Activated T-helper 1 cell treated with anti-CD3 and anti-CD28 coated beads, Interleukin-2, amount 50 U/mL, for 16 hours (primary cell): ENCODE measurements at places on chromosomes 1 and 21.

DNA sequence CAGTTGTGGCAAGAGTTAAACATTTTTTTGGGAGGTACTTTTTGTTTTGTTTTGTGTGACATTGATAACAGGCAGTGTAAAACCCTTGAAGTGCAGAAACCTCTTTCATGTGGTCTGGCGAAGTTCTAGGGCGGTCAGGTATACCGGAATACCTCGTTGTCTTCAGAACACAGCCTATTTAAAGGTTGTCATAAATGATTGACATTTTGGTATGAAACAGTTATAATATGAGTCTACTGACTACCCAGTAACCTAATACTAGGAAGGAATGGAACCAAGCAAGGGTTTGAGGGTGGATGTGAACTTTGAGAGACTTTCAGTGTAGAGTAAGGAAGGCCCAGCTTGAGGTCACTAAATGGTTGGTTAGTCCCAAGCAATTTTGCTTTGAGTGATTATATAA lies 40.5 kb downstream of the PATJ start:
- peak; percentile 24 for DNase-seq

DNA sequence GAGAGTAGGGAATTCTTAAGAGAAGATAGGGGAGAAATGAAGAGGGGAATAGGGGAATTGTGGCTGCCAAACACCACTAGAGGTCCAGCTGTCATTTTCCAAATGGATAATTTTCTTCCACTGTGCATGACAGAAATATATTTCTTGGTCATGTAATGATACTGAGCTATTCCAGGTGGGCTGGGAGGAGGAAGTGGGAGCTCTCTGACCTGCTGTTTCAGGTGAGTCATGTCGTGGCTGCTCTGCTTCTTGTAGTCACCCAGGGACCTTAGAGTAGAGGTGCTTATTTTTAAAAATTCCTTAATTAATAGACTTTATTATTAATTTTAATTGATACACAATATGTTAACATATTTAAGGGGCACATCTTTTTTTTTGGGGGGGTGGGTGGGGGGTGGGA lies 11.9 kb downstream of the PDE4B start:
- no peak for DNase-seq

- DNase-seq, result no peak
Observed at GRCh38 chr1:235018161-235018560, 110.5 kb downstream of the TOMM20 start.

DNA sequence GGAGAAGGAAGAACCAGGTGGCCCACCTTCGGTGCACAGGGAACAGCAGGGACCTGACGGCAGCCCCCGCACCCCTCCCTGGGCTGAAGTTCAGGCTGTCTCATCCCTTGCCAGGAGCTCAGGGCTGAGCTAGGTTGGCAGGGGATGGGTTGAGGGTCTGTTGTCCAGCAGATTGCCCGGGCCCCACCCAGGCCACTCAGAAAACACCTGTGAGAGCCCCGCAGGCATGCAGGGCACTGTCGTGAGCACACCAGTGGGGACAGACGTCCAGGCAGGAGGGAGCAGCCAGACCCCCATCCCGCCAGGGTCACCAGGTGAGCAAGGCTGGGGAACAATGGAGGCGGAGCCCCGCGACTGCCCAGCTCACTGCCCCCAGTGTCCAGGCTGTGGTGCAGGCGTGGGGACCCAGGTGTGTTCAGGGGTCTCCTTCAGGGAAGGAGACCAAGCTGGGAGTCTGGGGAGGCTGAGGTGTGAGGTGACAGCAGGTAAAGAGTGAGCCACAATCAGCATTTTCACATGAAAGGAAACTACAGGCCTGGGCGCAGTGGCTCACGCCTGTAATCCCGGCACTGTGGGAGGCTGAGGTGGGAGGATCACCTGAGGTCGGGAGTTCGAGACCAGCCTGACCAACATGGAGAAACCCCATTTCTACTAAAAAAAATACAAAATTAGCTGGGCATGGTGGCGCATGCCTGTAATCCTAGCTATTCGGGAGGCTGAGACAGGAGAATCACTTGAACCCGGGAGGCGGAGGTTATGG lies 9.4 kb upstream of the SAMD11 start:
- DNase-seq, result no peak

DNA sequence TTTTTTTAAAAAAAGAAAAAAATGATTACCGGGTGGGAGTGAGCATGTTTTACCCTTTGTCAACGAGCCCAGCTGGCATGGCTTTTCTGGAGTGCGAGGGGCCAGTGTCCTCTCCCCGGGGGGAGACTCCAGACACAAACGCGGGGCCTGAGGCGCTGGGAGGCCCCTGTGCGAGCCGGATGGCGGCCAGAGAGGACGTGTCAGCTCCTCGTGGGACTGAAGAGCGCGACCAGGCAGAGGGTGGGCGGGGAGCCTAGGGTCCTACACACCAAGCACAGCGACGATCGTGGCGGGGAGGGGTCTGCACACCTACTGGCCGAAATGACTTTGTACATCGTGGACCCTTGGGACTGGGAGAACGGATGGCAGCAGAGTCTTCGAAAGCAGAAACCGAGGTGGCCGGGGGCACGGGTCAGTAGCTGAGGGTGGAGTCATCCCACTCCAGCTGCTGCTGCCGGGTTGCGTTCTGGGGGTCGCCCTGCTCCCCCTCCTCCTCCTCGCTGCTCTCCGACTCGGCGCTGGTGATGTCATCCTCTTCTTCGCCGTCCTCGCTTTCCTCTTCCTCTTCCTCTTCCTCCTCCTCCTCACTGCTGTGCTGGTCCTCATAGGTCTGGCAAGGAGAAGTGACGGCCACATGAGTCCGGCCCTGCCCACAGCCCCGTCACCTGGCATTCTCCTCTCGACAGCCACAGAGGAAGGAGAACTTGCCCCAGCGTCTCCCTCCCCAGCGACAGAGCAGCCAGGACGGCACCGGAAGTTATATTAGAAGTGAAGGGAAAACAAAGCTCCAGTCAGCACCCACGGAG lies 78.8 kb downstream of the PIK3CD start:
- DNase-seq, result no peak

- DNase-seq, result no peak
Observed at GRCh38 chr1:103371234-103371633, 154.3 kb upstream of the RNPC3 start.

DNA sequence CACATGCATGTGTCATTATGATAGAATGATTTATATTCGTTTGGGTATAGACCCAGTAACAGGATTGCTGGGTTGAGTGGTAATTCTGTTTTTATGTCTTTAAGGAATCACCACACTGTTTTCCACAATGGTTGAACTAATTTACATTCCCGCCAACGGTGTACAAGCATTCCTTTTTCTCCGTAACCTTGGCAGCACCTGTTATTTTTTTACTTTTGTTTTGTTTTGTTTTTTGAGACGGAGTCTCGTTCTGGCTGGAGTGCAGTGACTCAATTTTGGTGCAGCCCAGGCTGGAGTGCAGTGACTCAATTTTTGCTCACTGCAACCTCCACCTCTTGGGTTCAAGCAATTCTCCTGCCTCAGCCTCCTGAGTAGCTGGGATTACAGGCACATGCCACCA lies 8.5 kb upstream of the S100B start:
- DNase-seq, result no peak

- DNase-seq, result no peak
Observed at GRCh38 chr21:41247561-41248545, 68.7 kb upstream of the FAM3B start.

DNA sequence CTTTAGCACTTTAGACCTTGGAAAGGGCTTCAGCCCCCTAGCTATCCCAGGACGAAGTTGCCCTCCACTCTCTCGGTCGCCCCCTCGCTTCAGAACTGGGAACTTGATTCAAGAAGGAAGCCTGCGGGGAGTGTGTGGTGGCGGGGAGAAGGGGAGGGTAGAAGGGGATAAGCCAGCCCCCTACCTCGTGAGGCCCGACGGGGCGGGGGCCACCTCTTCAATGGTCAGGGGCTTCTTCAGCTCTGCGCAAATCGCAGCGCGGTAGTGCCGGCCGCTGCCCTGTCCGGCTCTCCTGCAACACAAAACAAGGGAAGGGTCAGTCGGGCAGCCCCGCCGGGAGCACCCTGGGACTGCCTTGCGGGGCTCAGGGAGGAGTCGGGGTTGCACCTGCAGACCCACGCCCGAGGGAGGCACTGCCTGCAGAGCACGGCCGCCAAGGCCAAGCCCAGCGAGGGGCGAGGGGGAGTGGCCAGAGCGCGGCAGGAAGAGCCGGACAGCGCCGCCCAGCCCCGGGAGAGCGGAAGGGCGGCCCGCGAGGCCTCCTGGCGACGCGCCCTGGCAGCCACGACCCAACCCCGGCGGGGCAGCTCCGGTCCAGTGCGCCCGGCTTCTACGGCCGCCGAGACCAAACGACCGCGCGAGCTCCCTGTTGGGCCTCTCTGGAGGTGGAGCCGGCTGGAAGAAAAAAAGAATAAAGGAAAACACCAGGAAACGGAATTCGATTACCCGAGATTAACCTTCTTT lies 56.2 kb upstream of the RASAL2 start:
- no peak for DNase-seq

DNA sequence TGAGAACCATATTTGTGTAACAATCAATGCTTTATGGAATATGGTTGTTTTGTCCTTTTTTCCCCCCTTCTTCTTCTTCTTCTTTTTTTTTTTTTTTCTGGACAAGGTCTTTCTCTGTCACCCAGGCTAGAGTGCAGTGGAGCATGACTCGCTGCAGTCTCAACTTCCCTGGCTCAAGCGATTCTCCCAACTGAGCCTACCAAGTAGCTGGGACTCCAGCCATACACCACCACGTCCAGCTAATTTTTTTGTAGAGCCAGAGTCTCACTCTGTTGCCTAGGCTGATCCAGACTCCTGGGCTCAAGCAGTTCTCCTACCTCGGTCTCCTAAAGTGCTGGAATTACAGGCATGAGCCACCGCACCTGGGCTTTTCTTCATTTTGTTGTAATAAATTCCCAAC lies 86.7 kb downstream of the FMN2 start:
- DNase-seq, result no peak

DNA sequence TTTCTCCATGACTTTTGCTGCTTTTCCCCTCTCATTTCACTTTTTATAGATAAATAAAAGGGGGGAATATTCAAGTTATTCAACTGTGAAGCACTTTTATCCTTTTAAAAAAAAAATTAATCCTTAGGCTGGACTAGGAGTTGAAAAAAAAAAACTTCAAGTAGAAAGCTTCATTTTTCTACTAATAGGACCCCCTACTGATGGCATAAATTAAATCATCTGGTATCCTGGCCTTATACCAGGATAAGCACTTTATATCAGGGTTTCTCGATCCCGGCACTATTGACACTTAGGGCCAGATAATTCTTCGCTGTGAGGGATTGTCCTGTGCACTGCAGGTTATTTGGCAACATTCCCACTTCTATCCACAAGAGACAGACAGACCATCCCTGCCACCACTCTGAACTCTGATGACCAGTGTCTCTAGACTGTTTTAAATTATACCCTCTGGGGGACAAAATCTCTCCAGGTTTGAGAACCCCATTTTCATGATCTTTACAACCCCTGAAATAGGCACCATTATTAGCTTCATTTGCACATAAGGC lies 17.6 kb downstream of the USP33 start:
- DNase-seq, result no peak

DNA sequence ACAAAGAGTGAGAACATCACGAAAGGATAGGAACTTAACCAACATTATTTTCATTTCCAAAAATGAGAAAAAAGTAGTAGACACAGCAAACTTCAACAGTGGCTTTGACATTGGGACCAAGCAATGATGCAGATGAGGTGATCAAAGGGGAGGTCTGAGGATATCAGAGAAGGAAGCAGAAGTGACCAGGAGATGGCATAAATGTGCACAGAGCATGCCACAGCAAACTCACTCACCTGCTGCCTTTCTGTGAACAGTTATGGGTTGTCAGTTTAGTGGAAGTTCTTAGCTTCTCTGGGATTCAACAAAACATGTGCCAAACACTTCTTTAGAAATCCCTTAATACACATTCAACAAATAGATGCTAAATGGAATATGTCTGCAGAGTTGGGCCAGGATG lies 290.1 kb downstream of the PLPP3 start:
- DNase-seq, result no peak

DNA sequence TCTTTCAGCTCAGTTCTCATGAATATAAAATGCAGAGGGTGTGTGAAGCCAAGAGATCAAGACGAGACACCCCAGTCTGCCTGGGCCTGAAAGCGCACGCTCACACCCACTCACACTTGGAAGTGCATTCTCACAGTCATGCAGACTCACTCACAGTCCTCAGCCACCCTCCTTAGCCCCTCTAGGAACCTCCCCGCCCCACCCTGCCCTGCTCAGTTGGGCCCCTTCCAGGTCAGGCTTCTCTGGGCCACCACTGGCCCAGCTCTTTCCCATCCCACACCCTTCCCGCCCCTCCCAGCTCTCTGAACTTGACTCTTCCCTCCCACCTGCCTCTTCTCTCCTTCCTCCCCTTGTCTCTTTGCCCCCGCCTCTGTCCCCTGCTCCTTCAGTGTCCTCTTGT lies 93.8 kb downstream of the EPHB2 start:
- no peak for DNase-seq

GRCh38 chr1:10532362-10532761 lies 57.6 kb downstream of the PEX14 start:
- DNase-seq, result no peak

DNA sequence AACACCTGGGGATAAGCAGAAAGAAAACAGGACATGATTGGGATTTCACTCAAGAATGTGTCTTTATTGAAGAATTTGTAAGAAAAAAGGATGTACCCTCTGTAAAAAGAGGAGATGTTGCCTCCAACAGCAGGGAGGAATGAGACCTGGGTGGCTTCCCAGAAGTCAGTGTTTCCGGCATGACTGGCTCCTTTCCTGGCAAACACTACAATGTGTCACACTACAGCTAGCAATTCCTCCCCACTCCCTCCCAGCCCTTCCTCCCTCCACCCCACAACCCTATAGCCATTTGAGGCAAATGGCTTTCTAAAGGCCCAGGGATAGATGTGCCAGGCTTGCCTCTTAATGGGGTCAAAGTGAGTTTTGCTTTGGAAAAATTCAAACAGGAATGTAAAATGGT lies 11.5 kb upstream of the COL8A2 start:
- DNase-seq, result no peak

DNA sequence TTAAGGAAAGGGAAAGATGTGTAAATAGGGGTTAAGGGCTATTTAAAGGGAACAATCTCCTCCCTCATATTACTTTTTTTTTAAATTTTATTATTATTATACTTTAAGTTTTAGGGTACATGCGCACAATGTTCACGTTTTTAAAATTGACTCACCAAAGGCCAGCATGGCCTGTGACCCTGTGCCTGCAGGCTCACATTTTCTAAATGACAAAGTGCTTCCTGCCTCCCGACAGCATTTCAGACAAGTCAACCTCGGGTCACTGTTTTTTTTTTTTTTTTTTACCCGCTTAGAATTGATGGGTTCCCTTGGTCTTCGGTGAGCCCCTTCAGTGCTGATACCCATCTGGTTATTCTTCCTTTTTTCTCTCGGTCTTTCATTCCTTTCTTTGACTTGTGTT lies 70.4 kb upstream of the SCAF4 start:
- DNase-seq, result no peak

GRCh38 chr1:14181191-14181795 lies 417.2 kb upstream of the KAZN start:
- no peak for DNase-seq

- DNase-seq, result no peak
Observed at GRCh38 chr1:114154146-114154962, 685 bp upstream of the SYT6 start.

DNA sequence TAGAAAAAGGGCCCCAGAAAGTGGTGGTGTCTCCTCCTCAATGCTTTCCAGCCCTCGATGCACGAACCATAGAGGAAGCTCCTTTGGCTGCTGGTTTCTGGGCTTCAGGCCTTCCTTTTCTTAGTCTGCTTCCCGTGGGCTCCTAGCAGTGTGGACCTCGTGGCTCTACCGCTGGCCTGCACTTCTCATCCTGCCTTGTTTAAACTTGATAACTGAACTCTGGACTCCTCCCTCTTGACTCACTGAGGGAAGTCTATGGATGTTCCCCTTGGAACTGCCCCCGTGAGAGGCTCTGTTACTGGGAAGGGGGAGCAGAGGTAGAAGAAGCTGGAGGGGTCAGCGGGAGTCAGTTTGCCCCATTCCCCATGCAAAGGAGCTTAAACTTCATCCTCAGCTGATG lies 75.3 kb upstream of the WDR26 start:
- DNase-seq, result no peak
